Neural crest cell (in vitro differentiated cells): ENCODE measurements at places on chromosomes 2 and 18.

DNA sequence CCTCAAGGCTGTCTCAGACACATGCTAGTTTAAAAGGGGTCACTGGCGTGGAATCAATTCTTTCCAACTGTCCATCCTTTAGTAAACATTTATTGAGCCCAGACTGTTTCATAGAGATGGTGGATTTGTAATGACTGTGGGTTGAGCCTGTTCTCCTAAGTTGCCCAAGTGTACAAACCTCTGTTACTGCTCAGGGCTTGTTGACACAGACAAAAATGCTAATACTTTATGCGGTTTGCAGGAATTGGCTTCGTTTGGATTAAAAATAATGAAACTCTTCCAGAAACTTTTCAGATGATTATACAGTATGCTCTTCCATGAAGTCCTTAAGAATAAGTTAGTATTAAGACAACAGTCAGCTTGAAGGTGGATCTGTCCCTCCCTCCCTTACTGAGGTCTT, 83.6 kb upstream of the MGAT5 start:
- DNase-seq = no peak

GRCh38 chr18:72672364-72673184, 128.4 kb upstream of the CBLN2 start:
- no peak for DNase-seq

- no peak for DNase-seq
Measured at GRCh38 chr18:74370115-74370514, 54.5 kb downstream of the C18orf63 start.

DNA sequence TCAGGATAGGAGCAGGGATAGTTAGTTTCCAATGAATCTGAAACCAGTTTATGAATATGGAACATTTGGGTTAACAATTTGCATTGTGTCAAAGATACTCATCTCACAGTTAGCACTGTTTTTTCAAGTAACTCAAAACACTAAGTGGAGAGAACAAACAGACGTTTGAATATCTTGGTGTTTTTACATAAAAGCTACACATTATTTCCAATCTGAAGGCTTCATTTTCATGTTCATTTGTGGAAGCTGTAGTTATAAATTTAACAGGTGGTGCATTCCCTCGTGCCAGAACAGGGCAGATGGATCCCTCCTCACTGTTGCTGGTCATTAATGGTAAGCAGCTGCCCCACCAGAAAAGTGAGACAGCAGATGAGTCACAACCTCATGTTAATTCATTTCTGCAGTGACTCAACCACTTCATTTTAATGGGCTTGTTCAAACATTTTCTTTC, 286.9 kb downstream of the TMX3 start:
- DNase-seq = no peak

- no peak for DNase-seq
Measured at GRCh38 chr2:233350708-233351107, 3.6 kb upstream of the DGKD start.

DNA sequence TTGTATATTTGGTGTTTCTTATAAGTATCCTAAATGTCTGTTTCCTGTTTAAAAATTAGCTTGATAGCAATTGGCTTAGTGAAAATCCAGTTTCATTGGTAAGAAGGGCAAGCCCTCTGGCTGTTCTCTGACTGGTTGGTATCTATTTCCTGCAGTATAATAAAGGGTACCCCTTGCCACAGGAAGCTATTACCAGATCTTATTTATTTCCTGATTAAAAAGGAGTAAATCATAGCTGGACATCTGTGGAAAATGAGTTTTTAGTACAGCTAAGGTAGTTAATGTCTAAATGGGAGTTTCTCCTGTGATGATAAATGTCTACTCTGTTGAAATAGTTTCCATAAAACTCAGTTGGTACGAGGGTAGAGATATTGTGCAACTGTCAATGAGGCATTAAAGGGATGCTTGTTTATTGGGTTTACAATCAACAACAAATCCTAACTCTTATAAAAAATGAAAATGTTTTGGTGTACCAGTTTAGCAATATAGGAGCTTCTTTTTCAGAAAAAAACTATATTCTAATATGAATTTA, 58.7 kb downstream of the FASTKD2 start:
- DNase-seq = no peak

DNA sequence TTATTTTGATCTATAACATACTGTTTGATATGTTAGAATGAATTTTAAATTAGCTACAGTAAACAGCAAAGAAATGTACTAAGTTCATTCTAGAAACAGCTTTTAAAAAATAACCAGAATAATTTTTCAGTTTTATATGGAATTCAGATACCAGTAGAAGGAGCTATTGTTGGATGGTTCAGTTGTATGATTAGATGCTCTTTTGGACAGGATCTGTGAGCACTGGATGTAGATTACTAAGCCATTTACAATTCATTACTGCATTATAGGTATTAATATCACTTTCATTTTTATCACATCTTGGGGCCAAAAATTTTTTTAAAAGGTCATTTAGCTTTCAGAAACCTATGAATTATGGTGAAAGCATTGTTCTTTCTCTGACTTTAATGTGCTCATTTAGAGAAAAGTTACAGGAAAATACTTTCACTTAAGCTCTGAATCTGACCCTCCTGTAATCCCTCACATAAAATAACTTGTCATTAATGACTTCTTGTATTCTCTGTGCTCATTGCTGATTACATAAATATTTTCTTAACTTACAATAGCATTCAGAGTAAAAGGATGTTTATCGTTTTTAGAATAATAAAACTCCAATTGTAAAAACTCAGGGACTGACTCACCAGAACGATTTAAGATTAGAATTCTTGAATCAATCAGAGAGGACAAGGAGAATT, 750.2 kb downstream of the SLC4A3 start:
- no peak for DNase-seq

- DNase-seq = no peak
Measured at GRCh38 chr2:136059036-136059472, 58.9 kb downstream of the CXCR4 start.

- DNase-seq = no peak
Measured at GRCh38 chr18:10252952-10253705, 201.3 kb upstream of the APCDD1 start.

DNA sequence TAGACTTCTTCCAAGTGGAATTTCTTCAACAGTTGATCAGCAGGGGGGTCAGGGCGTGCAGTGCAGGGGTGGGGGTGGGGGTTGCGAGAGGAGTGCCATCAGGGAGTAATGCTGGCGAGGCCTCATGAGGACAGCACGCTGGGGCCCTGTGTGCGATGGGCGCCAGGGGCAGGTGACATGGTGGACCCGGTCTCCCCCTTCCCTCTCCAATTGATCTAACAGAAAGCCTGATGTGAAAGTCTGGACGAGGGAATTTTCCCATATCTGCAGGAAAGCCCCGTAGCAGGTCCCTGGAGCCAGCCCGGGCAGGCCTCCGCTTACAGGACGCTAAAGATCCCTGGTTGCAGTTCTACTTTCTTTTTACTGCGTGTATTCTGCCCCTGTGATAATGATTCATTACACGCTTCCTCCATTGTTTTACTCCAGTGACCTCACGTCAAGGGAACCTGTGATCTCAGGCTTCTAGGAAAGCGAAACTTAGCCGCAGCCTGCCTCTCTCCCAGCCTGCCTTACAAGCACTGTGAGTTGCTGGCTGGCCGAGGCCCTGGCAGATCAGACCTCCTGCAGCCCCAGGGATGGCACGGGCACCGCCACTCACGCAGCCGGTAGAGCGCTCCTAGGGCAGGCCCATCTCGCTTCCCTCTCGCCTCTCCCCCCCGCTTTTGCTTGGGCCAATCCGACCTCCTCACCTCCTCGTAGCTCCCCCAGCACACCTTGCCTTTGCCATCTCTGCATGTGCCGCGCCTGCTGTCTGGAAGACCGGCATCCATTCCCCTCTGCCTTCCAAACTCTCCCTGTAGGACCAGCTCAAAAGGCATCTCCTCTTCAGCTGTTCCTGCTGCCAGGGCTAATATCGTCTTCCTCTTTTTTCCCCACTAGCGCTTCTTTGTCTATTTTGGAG, 19.2 kb downstream of the NEURL3 start:
- DNase-seq = no peak

DNA sequence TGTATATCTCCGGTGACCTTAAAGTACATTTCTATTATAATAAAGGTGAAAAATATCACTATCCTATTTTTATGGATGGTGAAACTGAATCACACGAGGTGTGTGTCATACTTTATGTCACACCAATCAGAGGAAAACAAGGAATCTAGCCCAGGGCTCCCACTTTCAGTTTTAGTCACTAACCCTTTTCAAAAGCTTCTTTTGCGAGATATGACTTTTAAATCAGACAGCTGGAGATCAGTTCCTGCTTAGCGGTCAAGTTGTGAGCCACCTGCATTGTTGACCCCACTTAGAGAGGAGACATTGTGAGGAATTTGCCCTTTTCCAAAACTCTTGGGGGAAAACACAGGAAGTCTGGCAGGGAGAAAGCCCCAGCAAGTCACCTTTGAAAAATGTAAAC, 70.5 kb downstream of the CPS1 start:
- DNase-seq = no peak

- DNase-seq = no peak
Measured at GRCh38 chr2:122390406-122390805, 635.0 kb downstream of the TSN start.

DNA sequence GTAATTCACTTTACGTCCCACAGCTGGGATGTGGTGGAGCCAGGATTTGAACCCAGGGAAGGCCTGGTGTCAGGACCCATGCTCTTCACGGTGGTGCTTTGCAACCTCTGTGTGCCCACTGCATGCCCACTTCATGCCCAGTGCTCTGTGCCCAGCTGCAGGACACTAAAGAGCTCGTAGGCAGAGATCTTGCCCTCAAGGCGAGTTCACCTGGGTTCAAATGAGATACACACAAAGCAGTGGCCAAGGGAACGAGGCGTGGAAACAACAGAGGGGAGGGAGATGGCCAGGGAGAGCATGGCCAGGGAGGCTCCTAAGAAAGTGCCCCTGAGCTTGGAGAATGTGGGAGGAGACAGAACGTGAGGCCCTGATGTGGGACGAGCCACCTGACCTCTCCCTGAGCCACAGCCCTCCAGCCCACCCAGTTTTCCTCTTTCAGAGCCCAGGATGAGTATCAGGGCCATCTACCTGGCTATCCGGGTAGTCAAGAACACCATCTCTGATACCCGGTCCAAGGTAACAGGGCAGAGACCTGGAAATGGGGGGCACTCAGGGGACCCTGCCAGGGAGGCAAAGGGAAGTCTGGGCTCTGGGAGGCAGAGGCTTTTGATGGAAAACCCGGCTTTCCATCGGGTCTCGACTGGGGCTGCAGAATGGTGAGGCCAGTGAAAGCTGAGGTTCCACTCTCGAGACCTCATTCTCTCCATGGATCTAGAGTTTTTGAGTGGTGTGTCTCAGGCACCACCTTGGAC, 20.4 kb downstream of the MROH2A start:
- DNase-seq = no peak

DNA sequence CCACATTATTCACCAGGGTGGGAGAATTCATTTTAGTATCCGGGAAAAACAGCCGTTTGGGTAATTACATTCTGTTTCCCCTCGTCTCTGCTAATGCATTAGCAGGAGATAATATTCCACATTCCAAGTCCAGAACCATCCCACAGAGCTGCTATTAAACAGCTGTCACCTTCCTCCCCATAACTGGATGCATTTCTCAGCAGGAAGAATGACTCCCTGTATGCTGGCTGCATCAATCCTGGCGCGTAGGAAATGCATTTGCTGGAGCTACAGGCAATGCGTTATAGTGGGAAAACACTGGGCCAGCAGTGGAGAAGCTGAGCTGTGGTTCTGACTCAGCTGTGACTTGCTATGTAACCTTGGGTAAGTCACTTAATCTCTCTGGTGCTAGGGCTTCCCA, 246.0 kb downstream of the CLIP4 start:
- DNase-seq = no peak

DNA sequence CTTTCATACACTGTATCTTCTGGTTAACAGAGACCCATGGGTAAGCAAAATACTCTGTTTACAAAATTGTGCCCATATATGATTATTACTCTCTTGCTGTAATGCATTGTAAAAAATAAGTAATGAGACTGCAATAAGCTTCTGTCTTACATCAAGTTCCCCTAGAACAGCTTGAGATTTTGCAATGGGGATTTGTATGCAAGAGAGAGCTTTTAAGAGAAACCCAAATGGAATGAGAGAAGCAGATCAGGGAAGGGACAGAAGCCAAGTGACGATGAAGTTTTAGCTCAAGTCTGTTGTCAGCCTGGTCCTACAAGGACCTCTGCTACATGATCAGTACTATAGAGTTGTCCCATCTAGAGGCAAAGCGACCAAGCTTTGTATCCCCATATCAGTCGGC, 218.1 kb upstream of the VWC2L start:
- DNase-seq = no peak

DNA sequence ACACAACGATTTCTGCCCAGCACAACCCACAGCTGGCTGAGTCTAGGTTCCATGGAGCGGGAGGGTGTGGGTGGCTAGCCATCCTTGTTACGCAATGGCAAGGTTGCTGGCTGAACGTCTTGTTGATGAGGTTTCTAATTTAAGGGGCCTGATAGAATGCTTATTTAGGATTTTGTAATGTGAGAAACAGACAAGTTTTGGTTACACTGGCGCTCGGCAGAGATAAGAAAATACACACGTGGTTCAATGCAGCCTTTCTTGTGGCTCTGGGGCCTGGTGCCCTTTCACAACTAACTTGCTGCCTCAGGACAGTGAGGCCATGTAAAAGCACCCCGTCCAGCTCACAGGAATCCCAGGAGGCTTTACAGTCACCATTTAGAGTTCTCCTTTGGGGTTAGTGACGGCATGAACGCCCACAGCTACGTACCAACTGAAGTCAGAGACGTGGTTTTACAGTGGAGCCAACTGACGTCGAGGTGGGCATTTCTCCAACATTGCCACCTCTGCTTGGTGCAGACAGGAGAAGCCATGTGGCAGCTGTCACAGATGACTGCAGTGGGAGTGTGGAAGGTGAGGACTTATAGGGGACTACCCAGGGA, 29.7 kb upstream of the PIEZO2 start:
- DNase-seq = no peak

DNA sequence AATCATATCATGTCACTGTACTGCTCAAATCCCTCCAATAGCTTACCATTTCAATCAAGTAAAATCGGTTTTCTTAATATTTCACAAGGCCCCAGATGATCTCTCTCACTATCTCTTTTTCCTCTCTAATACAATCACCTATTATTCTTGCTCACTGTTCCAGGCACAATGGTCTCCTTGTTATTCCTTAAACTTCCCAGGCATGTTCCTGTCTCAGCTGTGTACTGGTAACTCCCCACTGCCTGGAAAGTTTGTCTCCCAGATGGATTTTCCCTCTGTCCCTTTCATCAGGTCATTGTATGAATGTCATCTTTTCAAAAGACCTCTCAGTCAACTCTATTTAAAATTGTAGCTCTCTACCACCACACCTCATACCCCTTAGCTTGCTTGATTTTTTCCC, 30.7 kb upstream of the FANCL start:
- DNase-seq = no peak
